ENCODE measurements at places on chromosomes 1 and 21. TPM values are rescaled to one million over a fixed set of nuclear protein-coding genes. Genes with fewer than 3 reads are reported as not detected.

Gene CLDN17
- total RNA-seq, result not detected

Gene OR2T3
- not detected for total RNA-seq

GRCh38 chr1:9688599-9688998, 37.1 kb downstream of the PIK3CD start:
- peak overlapping the region; percentile 52 for H3K27ac ChIP-seq
- H3K36me3 ChIP-seq, result no peaks in the 10 kb centered on the region
- H3K4me3 ChIP-seq, result peak overlapping the region; percentile 68

DNA sequence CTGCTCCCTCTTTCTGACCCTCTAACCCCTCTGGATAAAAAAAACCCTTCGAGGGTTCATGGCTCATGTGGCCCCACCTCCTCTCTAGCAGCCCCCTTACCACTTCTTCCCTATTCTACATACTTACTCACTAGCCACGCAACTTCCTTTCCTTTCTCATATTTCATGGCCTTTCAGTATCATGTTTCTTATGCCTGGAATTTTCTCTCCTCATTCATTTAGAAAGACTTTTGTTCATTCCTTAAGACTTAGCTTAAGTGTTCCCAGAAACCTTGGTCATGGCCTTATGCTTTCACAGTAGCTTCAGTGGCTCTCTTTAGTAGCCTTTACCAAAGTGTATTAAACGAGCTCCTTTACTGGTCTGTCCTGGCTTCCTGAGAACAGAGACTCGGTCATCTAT, 6.1 kb downstream of the ACP6 start:
- peaks cover 19% of the 10 kb centered on the region for H3K4me1 ChIP-seq
- no peak overlapping the region for H3K4me3 ChIP-seq
- no peak overlapping the region for H3K27ac ChIP-seq
- H3K27me3 ChIP-seq, result no peaks in the 10 kb centered on the region

GRCh38 chr1:77412069-77412819, 130.4 kb downstream of the AK5 start:
- no peaks in the 10 kb centered on the region for H3K4me1 ChIP-seq
- no peak overlapping the region for H3K27ac ChIP-seq
- H3K4me3 ChIP-seq, result no peak overlapping the region
- H3K36me3 ChIP-seq, result no peaks in the 10 kb centered on the region

Gene ABCG1
- total RNA-seq, result 34.1 TPM

DNA sequence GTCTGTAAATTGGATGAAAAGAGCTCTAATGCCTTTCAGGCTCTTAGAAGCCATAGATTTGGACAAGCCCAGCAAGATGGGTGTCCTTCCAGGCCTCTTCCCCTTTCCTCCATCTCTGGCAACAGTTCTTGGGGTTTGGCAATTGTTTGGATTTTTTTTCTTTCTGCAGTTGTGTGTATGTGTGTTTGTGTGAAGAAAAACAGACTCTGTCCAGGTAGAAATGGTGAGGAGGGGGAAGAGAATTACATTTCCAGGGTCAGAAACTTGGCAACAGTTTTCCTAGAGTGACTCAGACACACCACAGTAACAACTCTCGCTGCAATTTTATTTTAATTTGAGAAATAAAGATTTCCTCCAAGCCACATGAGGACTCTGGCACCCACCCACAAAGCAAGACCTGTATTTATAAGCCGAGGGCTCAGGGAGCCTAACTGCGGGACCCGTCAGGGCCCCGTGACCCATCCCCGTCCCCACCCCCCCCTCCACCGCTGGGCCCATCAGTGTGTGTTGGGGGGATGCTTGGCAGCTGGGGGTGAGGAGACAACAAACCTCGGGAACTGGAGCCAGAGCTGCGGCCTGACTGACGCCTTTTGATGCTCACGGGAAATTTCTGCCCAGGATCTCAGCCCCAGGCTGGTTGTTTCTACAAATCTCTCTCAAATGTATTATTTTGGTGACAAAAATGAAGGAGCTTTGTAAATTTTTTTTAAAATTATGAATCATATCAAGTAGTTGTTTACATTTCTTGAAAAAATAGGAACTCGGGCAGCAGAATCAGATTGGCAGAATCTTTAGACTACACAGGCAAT, 4.4 kb downstream of the TMEM200B start:
- H3K4me1 ChIP-seq, result peaks cover 25% of the 10 kb centered on the region
- no peak for DNase-seq
- H3K27me3 ChIP-seq, result peaks cover 7% of the 10 kb centered on the region
- no peak overlapping the region for H3K4me3 ChIP-seq

GRCh38 chr1:231866392-231867331, 240.1 kb downstream of the DISC1 start:
- H3K27me3 ChIP-seq, result no peaks in the 10 kb centered on the region
- H3K4me3 ChIP-seq, result no peak overlapping the region
- H3K4me1 ChIP-seq, result peaks cover 17% of the 10 kb centered on the region
- H3K36me3 ChIP-seq, result no peaks in the 10 kb centered on the region
- H3K27ac ChIP-seq, result no peak overlapping the region
- DNase-seq, result peak; percentile 61

DNA sequence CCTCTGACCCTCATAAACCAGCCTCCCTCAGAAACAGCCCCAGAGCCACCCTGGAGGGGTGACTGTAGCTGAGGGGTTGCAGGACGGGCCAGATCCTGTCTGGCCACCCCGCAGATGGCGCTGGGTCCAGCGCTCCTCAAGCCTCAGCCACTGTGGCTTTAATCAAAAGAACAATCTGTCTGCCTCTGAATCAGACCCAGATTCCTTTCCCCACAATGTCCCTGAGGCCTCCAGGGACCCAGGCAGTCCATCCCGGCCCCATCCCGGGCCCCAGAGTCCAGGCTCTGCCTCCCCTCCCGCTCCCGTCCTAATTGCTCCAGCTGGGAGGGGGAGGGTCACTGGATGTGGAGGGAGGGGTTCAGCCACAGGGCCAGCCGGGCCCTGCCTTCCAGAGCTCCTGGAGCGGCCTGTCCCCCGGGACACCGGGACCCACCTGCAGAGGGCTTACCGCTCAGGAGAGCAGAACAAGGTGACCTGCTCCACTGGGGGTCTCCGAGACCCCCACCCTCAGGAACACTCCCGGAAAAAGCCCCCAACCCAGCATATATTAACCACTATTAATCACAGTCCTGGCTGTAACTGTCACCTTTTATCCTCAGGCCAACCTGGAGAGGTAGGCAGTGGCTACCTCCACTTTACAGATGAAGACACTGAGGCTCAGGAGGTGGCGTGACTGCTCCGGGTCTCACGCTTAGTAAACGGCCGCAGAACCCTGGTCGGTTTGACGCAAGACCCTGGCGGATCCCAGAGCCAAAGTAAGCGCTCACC, 836 bp upstream of the FBLIM1 start:
- no peak for DNase-seq
- H3K36me3 ChIP-seq, result no peaks in the 10 kb centered on the region
- H3K27ac ChIP-seq, result peak overlapping the region; percentile 61
- peaks cover 9% of the 10 kb centered on the region for H3K4me1 ChIP-seq

Gene C1orf210
- total RNA-seq, result 40.8 TPM

DNA sequence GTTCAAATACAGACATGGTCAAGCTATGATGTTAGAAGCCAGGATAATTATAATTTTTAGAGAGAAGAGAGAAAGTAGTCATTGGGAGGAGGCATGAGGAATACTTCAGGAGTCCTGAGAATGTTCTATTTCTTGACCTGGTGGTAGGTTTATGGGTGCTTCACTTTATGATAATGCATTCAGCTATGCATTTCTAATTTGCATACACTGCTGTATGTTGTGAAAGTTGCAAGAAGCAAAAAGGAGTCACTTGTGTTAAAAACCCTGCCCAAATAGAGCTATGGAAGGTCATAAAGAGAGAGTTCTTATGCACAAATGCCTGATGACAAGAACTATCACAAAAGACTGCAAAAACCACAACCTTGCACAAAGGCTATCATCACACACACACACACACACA, 45.3 kb downstream of the APCS start:
- no peak for DNase-seq
- no peaks in the 10 kb centered on the region for H3K4me1 ChIP-seq
- H3K36me3 ChIP-seq, result no peaks in the 10 kb centered on the region
- no peak overlapping the region for H3K4me3 ChIP-seq

- H3K27me3 ChIP-seq, result no peaks in the 10 kb centered on the region
- peaks cover 12% of the 10 kb centered on the region for H3K4me1 ChIP-seq
- H3K27ac ChIP-seq, result peak overlapping the region; percentile 14
- H3K36me3 ChIP-seq, result no peaks in the 10 kb centered on the region
- H3K4me3 ChIP-seq, result no peak overlapping the region
Observed at GRCh38 chr1:30721812-30722537, 1.4 kb downstream of the MATN1 start.

DNA sequence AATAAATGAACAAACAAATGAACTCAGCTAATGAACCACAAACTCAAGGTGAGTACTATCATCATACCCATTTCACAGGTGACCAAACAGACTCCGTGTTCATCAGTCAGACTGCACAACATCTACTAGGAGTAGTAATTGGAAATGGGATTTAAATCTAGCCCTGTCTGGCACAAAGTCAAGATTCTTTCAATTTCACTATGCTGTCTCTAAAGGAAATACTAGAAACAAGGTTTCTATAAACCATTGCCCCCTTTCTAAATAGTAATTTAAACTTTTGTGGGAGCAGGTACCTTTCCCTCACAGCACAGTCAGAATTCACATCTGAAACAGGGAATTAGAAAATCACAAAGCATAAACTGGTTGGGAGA, 160.3 kb downstream of the TGFBR3 start:
- H3K27ac ChIP-seq, result peak overlapping the region; percentile 48
- H3K27me3 ChIP-seq, result no peaks in the 10 kb centered on the region
- H3K36me3 ChIP-seq, result no peaks in the 10 kb centered on the region

GRCh38 chr1:18776777-18777176, 82.7 kb downstream of the TAS1R2 start:
- H3K27ac ChIP-seq, result no peak overlapping the region
- H3K27me3 ChIP-seq, result no peaks in the 10 kb centered on the region
- H3K4me3 ChIP-seq, result no peak overlapping the region
- H3K4me1 ChIP-seq, result no peaks in the 10 kb centered on the region

GRCh38 chr1:61289232-61290098, 207.1 kb downstream of the NFIA start:
- no peak for DNase-seq
- H3K36me3 ChIP-seq, result no peaks in the 10 kb centered on the region

DNA sequence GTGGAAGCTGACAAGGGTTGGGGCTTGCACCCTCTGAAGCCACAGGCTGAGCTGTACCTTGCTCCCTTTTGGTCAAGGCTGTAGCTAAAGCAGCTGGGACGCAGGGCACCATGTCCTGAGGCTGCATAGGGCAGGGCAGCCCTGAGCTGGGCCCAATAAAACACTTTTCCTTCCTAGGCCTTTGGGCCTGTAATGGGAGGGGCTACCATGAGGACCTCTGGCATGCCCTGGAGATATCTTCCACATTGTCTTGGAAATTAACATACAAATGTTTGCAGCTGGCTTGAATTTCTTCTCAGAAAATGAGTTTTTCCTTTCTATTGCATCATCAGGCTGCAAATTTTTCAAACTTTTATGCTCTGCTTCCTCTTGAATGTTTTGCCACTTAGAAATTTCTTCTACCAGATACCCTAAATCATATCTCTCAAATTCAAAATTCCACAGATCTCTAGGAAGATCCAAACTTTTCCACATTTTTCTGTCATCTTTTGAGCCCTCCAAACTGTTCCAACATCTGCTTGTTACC, 32.9 kb upstream of the TTLL7 start:
- no peaks in the 10 kb centered on the region for H3K36me3 ChIP-seq
- no peak for DNase-seq
- H3K27me3 ChIP-seq, result no peaks in the 10 kb centered on the region
- no peaks in the 10 kb centered on the region for H3K4me1 ChIP-seq
- no peak overlapping the region for H3K4me3 ChIP-seq

- no peaks in the 10 kb centered on the region for H3K36me3 ChIP-seq
- DNase-seq, result no peak
- no peaks in the 10 kb centered on the region for H3K27me3 ChIP-seq
- no peak overlapping the region for H3K27ac ChIP-seq
- H3K4me3 ChIP-seq, result no peak overlapping the region
Observed at GRCh38 chr1:157829210-157829609, 9.3 kb upstream of the FCRL1 start.

DNA sequence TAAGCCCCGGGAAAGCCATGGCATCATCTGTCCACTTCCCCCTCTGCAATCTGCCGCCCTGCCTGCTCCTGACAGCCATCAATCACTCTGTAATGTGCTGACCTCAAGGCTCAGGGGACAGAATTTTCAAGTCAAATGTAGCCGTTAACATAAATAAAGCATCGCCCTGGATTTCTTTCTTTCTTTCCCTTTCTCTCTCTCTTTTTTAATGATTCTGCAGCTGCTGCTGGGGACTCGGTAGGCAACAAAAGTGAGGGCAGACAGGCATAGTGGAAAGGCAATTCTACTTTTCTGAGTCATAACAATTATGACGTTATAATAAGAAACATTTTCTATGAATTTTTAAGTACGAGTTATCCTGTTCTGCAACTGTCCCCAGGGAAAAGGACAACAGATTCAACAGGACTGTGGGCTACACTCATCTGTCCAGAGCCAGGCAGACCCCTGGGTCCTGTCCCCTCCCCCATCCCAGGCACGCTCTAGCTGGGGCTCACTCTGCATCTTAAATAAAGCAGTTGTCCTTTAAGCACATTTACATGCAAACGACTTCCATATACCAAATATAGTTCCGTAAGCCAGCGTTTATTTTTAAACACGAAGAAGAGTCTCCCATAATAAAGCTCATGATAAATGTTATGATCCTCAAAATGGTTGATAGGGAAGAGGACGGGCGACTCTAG, 78.7 kb downstream of the SSBP3 start:
- peak overlapping the region; percentile 29 for H3K27ac ChIP-seq
- H3K27me3 ChIP-seq, result no peaks in the 10 kb centered on the region
- H3K36me3 ChIP-seq, result no peaks in the 10 kb centered on the region
- no peak overlapping the region for H3K4me3 ChIP-seq

Gene TAS1R3
- 0.11 TPM for total RNA-seq

GRCh38 chr1:92486251-92487077, at the start of gene GFI1:
Gene GFI1, minus strand, starts transcription at chr1:92486925. Its CDS starts 3,438 bp downstream, at chr1:92483487.
- H3K27ac ChIP-seq, result no peak within 1 kb of the TSS
- peak within 1 kb of the TSS; percentile 33 for H3K4me3 ChIP-seq
- peaks cover 55% of the 10 kb centered on the region for H3K4me1 ChIP-seq
- peaks cover 25% of the 10 kb centered on the region for H3K27me3 ChIP-seq
- no peaks in the 10 kb centered on the region for H3K36me3 ChIP-seq

- H3K4me1 ChIP-seq, result peaks cover 14% of the 10 kb centered on the region
- H3K36me3 ChIP-seq, result no peaks in the 10 kb centered on the region
- no peak overlapping the region for H3K4me3 ChIP-seq
- DNase-seq, result no peak
- H3K27ac ChIP-seq, result no peak overlapping the region
- no peaks in the 10 kb centered on the region for H3K27me3 ChIP-seq
Observed at GRCh38 chr1:7418442-7419080, 352.5 kb upstream of the VAMP3 start.

GRCh38 chr21:43597052-43597451, 62.2 kb downstream of the HSF2BP start:
- no peak for DNase-seq
- H3K36me3 ChIP-seq, result no peaks in the 10 kb centered on the region
- H3K4me3 ChIP-seq, result no peak overlapping the region
- H3K4me1 ChIP-seq, result no peaks in the 10 kb centered on the region

Gene FLG2
- not detected for total RNA-seq

Gene CAMK1G
- not detected for total RNA-seq

DNA sequence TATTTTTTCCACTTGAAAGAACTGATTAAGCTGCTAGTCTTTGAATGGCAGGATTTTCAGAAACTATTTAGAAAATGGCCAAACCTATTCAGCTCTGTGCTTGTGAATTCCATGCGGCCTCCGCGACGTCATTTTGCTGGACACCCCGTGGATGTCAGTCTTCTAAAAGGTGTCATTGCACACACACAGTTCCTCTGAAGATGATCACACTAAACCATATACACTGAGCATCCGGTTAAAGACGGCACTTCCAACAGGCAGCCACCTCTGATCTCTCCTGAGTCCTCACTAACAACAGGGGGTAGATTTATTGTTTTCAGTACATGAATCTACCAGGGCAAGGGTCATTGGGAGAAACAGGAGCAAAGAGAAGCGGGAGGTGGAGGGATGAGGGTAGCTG, 9.1 kb downstream of the CFAP74 start:
- no peak overlapping the region for H3K4me3 ChIP-seq
- H3K27ac ChIP-seq, result no peak overlapping the region
- no peaks in the 10 kb centered on the region for H3K4me1 ChIP-seq
- H3K27me3 ChIP-seq, result no peaks in the 10 kb centered on the region
- DNase-seq, result no peak

Gene MROH9
- total RNA-seq, result 0.40 TPM
